ENCODE measurements at places on chromosomes 6 and 20. TPM values are rescaled to one million over a fixed set of nuclear protein-coding genes. Genes with fewer than 3 reads are reported as not detected.

SCGN gene
- total RNA-seq, result 0.89 TPM

UQCC2 gene
- total RNA-seq, result 12.2 TPM

CALHM5 gene
- total RNA-seq, result 4.6 TPM

DNA sequence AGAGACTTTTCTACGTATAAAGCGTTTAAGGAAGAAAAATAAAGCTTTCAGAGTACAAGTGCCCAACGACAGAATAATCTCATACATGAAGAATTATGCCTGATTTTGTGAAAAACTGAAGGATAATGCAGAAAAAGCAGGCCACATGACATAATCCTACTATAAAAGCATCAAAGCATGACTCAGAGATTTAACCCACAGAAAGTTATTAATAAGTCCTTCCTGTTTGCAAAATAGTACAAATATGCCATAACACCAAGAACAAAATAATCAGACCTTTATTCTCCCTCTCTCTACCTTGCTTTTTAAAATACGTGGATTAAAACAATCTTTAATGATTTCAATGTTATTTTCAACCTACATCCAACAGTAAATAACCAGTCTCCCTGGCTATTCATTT is 118.6 kb upstream of the BCLAF1 start:
- no peak for DNase-seq

GRCh38 chr6:7165890-7166267 is 58.1 kb downstream of the RREB1 start:
- DNase-seq, result no peak

DNA sequence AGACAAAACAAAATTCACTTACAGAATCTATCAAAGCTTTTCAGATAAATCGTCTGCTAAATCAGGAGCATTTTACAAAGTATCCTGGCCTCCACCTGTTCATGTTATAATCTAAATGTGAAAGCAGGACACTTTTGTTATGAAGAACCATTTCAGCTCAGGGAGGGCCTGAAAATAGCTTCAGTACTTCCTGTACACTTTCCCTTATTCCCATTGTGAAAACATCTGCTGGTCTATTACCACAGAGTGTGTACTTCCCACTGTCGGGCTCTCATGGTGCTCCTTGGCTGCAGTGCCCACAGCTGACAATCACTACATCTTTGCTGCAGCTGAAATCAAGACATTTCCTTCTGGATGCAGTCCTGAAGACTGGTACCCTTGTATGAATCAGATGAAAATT is 128.1 kb downstream of the OPRM1 start:
- DNase-seq, result no peak

Measured in skin of body (tissue), 3 donors.